ENCODE measurements at places on chromosomes 2 and 18. TPM values are rescaled to one million over a fixed set of nuclear protein-coding genes. Genes with fewer than 3 reads are reported as not detected.

The AOX1 gene
- total RNA-seq: 5.9 TPM

The STK17B gene
- total RNA-seq: 80.1 TPM

GRCh38 chr18:79384151-79384807 lies 11.5 kb upstream of the NFATC1 start:
- DNase-seq: peak; percentile 30

DNA sequence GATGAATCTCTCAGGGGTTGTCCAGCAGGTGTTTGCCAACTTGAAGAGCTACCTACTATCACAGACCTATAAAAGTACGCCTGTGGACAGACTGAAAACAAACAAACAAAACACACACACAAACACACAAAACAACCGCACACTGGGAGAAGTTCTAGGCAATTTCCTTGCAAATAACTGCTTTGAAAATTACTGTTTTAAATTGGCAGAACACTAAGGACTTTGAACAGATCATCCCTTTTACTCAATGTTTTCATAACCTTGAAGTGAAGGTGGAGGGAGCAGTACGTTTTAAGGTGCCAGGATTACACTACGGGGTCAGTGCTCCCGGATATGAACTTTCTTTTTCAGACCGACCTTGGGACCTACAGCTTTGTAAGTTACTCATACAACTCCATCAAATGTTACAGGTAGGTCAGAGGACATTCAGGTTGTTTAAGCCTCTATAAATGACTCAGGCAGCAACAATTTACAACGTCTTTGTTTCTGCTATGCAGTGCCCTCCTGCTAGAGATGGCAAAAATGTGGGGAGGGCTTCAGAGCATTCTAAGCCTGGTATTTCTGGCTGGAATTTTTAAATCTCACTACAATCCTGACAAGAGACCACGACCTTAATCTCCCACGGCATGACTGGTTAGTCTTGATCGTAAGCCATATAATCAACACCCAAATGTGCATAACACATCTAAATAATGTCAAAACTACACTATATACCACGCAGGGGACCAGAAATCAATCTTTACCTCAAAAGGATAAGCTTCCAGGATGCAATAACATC lies 1.4 kb upstream of the SLC20A1 start:
- DNase-seq: peak; percentile 32

DNA sequence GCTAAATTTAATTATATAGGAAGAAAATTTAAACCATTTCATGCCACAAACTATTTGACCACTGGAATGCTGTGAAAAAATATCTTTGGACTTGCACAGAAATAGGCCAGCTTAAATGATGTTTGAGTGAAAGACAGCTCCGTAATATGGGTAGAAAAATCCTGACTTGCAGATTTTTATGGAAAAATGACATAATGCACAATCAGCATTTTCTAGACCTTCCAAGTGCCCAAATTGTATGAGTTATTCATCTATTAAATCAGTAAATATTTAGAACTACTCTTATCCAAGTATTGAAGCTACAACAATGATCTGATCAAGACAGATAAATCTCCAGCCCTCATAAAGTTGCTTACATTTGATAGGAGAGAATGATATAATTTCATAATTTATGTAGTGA lies 691.1 kb upstream of the DDX18 start:
- DNase-seq: no peak

DNA sequence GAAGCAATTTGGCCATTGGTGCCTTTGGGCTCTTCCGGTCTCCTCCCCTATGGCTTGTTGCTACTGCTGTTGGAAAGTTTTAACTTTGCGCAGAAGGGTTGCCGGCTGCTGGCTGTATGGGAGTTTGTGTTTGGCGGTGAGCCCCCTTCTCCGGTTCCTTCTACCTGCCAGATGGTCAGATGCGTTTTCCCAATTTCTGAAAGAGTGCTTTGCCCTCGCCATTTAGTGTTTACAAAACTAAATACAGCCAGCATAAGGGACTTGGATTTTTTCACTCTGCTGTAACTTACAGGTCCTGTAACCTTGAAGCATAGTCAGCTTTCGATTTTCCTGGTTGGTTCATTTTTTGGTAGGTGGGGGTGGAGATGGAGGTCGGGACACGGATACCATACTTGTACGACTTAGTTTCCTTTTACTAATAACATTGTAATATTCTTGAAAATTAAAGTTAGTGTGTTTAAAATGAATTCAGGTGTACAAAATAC lies 604 bp downstream of the COQ10B start:
- no peak for DNase-seq
